Right cardiac atrium (tissue), 5 donors: ENCODE measurements at places on chromosomes 5 and 9. TPM values are rescaled to one million over a fixed set of nuclear protein-coding genes. Genes with fewer than 3 reads are reported as not detected.

Gene FAM169A
- 7.9 TPM for total RNA-seq

Gene PLEKHG4B
- not detected for total RNA-seq

Gene C5
- 1.5 TPM for total RNA-seq

Gene LTC4S
- total RNA-seq, result 24.3 TPM

Gene PCDHB10
- total RNA-seq, result 1.1 TPM

Gene FKTN
- 7.4 TPM for total RNA-seq

Gene PDCD1LG2
- 3.3 TPM for total RNA-seq

Gene PFN3
- not detected for total RNA-seq

Gene OR1J2
- not detected for total RNA-seq

DNA sequence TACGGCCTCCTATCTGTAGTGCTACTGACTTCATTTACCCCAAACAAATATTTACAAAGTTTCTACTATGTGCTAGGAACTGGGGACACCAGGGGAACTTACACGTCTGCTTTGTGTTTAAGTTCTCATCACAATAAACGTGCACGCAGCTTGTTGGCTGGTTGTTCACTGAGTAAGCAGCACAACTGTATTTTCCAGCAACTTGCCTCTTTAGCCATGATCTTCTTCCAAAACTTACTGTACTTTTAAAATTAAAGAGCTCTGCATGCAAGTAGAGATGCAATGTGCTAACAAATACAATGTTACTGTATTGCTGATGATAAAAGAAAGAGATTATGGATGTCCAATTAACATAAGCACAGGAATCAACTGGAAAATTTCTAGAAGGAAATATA is 62.8 kb downstream of the RAPGEF1 start:
- no peak for DNase-seq

- no peak for DNase-seq
Observed at GRCh38 chr9:105376893-105377292, 70.9 kb upstream of the FSD1L start.

- peak; percentile 82 for DNase-seq
Observed at GRCh38 chr9:76537150-76537646, 78.2 kb downstream of the GCNT1 start.

DNA sequence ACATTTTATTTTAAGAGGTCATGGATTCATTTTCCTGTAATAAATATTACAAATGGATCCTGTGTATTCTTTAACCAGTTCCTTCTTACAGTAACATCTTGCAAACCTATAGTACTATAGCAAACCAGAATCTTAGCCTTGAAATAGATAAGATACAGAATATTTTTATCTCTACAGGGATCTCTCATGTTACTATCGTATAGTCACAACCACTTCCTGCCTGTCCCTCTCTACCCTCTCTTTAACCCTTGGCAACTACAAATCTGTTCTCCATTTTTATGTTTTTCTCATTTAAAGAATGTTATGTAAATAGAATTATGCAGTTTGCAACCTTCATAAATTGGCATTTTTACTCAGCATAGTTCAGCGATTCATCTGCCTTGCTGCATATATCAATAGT is 454.0 kb downstream of the DIRAS2 start:
- no peak for DNase-seq

DNA sequence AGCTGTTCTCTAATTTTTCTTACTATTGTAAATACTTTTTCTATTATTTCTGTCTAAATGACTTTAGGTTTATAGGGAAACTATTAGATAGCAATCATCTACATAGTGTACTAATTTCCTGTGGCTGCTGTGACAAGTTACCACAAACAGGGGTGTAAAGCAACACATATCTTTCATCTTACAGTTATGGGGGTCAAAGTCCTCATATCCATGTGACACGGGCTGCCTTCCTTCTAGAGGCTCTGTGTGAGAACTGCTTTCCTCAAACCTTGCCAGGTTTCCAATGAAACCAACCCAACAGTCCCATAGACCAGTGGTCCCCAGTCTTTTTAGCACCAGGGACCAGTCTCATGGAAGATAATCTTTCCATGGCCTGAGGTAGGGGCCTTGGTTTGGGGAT is 189.1 kb downstream of the ROR2 start:
- DNase-seq, result no peak

DNA sequence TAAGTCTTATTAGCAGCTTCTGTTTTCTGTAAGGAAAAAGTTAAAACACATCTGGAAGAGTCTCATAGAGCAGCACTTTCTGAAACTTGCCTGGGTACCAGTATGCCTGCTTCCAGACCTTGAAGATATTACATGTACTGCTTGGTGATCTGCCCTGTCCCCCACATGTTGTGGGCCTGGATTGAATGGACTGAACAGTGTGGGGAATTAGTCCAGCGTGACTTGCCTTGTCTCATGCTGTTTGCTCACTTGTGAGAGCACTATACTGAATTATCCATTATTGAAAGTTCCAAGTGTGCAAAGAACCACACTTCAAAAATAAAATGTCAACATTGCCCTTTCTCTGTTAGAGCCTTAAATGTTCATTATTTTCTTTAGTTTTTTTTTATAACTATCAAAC is 8.9 kb downstream of the CTNNA1 start:
- no peak for DNase-seq

DNA sequence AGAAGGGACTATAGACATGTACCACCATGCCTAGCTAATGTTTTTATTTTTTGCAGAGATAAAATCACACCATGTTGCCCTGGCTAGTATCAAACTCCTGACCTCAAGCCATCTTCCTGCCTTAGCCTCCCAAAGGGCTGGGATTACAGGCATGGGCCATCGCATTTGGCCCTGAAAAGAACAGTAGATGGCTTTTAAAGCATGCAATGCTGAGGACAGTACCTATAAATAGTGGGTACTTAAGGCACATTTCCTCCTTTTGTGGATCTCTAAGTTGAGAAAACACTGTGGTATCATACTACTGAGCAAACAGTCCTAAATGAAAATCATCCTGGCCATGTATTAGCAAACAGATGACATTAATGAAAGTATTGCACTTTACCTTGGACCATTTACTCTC is 119.4 kb downstream of the TTC39B start:
- no peak for DNase-seq

- DNase-seq, result no peak
Observed at GRCh38 chr5:96065685-96066385, 104.2 kb upstream of the ELL2 start.
